ENCODE measurements at places on chromosomes 5 and 9.

- DNase-seq: no peak
Observed at GRCh38 chr5:39633057-39633456, 208.3 kb upstream of the DAB2 start.

GRCh38 chr9:134422301-134423090 is 96.2 kb downstream of the RXRA start:
- DNase-seq: no peak

DNA sequence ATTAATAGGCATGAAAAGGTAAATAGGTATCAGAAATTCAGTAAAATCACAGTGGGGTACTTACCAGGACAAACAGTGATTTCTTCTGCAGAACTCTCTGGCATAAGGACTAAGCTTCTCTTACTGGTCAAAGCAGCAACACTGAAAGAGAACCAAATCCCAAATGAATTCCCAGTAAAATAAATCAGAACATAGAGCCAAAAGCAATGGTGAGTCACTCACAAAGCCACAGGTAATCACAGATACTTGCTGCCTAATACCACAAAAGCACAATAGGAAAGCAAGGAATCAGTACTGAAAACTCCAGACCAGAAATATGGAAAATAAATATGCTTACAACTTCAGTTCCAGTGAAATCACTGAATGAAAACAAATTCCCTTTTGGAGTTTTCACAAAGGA is 50.7 kb downstream of the UIMC1 start:
- no peak for DNase-seq

- no peak for DNase-seq
Observed at GRCh38 chr5:177546258-177546741, 8.1 kb downstream of the FAM193B start.

- no peak for DNase-seq
Observed at GRCh38 chr5:74679966-74680365, 5.1 kb upstream of the HEXB start.

GRCh38 chr5:1105350-1106265 is 6.3 kb downstream of the SLC12A7 start:
- DNase-seq: no peak

GRCh38 chr9:78064075-78064474 is 32.5 kb upstream of the GNAQ start:
- no peak for DNase-seq
